ENCODE measurements at places on chromosomes 3 and 15.

DNA sequence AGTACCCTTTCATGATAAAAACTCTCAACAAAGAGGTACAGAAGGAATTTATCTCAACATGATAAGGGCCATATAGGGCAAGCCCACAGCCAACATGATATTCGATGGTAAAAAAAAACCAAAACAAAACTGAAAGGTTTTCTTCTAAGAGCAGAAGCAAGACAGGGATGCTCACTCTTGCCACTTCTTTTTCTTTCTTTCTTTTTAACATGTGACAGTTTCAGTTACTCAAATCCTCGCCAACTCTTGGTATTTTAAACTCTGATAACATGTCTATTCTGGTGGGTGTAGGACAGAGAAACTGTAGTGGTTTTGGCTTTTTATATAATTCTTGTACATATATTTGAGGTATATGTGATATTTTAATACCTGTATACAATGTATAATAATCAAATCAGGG is 74.0 kb upstream of the NMNAT3 start:
- DNase-seq: no peak

DNA sequence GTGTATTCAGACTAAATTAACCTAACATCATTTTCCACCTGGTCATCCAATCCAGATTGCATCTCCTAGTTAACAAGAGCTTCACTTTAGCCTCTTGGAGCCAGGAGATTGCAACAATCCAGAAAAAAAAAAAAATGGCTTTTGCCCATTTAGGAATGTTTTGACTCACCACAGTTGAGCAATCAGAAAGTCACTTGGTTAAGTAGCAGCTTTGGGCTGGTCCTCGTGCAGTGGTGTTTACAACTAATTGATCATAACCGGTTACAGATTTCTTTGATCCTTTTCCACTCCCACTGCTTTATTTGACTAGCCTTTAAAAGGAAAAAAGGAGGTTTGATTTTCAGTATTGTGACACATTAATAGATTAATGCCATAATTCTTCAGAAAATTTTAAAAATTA is 688.8 kb upstream of the CCDC54 start:
- no peak for DNase-seq

- DNase-seq: no peak
Observed at GRCh38 chr3:112647122-112647521, 6.2 kb upstream of the CCDC80 start.

GRCh38 chr3:67653425-67654098 is 850 bp downstream of the SUCLG2 start:
- DNase-seq: peak; percentile 10

DNA sequence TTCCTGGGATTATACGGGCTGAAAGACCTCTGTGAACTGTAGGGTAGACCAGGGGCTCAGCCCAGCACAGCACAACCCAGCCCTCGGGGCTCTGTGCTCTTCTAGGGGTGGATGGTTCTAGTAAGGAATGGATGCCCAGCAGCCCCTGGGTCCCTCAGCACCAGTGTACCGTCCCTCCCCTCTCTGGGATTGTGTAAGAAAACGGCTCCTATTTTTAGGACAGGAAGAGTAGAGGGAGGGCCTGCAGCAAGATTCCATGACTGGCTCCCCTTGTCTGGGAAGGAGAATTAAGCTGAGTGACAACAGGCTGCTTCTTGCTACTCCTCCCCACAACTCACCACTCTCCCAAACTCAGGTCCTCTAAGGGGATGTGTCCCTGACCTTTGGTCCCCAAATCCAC is 270.8 kb upstream of the TOPAZ1 start:
- DNase-seq: no peak

GRCh38 chr3:11331101-11331500 is 58.9 kb downstream of the ATG7 start:
- no peak for DNase-seq

- no peak for DNase-seq
Observed at GRCh38 chr15:32700501-32701150, 17.2 kb upstream of the GREM1 start.

DNA sequence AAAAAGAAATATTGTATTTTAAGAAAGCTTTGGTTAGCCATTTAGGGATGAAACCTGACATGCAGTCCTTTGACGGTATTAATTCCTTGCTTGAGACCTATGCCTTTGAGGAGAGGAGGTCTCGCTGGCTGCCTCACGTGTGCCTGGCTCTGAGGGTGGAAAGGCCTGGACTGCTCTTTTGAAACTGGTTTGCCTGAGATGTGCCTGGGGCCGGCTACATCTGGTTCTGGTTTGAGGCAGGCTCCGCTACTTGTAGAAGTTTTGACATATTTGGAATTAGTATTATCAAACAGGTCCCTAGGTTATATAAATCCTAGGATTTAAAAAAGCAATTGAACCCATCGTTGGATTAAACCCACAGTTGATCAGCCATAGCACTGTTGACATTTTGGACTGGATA is 6.5 kb downstream of the NISCH start:
- DNase-seq: no peak

DNA sequence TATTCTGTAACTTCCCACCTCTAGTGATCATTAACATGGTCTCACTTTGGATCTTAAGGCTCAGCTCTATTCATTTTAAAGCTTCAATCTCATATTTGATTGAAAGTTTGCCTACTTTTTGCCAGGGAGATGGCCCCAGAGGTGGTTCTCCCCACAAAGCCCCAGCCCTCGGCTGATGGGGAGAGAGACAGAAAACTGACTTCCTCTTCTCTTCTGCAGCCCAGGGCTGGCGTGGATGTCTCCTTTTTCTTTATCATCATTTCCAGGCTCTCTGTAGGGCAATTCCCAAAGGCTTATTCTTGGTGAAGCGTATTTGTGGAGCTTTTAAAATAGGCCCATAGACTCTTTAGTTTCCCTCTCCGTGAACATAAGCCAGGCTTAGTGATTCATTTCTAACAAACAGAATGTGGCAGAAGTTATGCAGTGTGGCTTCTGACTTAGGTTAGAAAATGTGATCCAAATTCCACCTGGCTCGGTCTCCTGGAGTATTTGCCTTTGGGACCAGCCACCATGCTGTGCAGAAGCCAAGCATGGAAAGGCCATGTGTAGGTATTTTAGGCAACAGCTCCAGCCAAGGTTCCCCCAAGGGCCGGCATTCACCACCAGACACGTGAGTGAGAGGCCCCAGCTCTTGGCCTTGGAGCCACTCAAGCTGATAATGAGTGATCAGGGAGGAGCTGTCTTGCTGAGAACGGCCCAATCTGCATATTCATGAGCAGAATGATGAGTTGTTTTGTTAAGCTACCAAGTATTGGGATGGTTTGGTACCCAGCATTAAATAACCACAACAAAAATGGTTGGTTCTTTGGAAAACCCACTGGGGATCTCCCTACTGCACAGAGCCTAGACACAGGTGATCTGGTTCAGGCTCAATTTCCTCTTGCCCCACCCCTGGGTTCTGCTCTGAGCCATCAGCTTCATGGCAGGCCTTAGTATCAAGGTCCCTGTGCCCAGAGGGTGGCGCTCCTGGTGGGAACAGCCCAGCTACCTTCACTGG is 353.2 kb upstream of the PROK2 start:
- DNase-seq: no peak

GRCh38 chr15:80823120-80823519 is 44.0 kb downstream of the CEMIP start:
- no peak for DNase-seq
